ENCODE measurements at places on chromosomes 1 and 21. TPM values are rescaled to one million over a fixed set of nuclear protein-coding genes. Genes with fewer than 3 reads are reported as not detected.

GRCh38 chr1:158148468-158148867, 32.2 kb upstream of the CD1D start:
- no peaks in the 10 kb centered on the region for H3K27me3 ChIP-seq
- no peak overlapping the region for H3K4me3 ChIP-seq
- no peak for DNase-seq
- H3K4me1 ChIP-seq = peaks cover 15% of the 10 kb centered on the region
- H3K36me3 ChIP-seq = no peaks in the 10 kb centered on the region

DNA sequence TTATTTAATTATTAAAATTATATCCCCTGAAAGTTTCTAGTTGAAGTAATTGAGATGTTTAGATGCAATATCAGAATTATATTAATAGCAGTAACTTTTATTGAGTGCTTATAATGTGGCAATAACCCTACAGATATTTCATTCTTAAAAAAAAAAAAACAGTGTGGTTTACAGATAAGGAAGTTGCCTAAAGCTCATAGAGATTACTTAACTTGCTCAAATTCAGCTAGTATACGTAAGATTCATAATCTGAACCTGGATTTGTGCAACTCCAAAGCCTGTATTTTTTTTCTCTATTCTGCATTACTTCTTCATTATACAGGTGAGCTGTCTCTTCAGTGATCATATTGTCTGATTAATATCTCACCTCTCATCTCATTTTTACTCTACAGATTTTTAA, 156.0 kb upstream of the PTBP2 start:
- no peaks in the 10 kb centered on the region for H3K36me3 ChIP-seq
- no peak for DNase-seq
- H3K4me3 ChIP-seq = no peak overlapping the region

The OR2AK2 gene
- not detected for total RNA-seq

The RCSD1 gene
- 47.9 TPM for total RNA-seq

- no peak overlapping the region for H3K4me3 ChIP-seq
- no peaks in the 10 kb centered on the region for H3K27me3 ChIP-seq
- H3K4me1 ChIP-seq = peaks cover 10% of the 10 kb centered on the region
- no peak overlapping the region for H3K27ac ChIP-seq
- peaks cover 11% of the 10 kb centered on the region for H3K36me3 ChIP-seq
Measured at GRCh38 chr1:180973369-180973768, 49.3 kb downstream of the STX6 start.

DNA sequence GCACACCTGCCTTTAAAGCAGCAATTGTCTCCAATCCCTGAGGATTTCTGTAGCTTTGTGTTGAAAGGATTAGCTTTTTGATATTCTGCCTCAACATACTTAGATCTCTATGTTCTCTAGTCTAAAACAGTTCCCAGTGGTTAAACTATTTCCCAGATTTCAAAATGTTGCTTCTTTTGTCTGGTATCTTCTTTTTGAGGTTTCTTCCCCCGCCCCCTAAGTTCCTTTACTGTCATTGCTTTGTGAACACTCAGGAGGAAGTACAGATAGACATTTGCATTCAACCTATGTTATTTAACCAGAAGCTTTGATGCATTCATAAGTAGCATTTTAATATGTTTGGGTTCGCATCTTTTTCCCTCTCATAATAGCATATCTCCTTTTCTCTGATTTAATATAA, 33.5 kb downstream of the CYYR1 start:
- H3K4me1 ChIP-seq = no peaks in the 10 kb centered on the region
- DNase-seq = no peak
- H3K27ac ChIP-seq = no peak overlapping the region
- H3K36me3 ChIP-seq = no peaks in the 10 kb centered on the region
- no peaks in the 10 kb centered on the region for H3K27me3 ChIP-seq
- H3K4me3 ChIP-seq = no peak overlapping the region

DNA sequence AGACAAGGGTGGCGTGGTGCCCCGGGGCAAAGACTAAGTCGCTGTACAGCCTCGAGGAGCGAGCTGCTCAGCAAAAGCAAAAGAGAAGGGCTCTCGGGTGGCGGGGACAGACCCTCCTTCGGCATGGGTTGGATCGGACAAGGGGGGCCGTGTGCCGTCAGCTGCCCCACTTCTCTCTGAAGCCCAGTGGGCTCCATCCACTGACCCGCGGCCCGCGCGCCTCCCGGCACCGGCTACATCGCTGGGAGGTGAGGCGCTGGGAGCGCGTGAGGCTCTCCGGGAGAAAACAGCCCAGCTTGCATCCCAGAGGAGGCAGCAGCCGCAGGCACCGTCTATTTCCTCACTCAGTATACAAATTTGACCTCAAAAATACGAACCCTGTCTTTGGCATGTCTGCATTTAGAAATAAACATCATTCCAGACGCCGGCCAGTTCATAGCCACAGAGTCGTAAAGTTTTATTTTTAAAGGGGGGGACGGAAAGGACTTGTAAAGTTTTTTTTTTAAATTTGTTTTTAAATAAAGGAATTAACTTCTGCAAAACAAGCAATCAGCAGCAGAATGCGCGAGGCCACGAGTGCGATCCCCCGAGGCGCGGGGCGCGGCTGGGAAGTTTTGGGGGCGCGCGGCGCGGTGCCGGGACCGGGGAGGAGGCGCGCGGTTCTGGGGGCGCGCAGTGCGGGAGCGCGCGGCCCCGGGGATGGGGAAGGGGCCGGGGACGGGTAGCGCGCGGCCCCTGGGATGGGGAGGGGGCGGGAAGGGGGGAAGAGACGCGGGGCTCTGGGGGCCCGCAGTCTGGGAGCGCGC, 689 bp upstream of the GPR137B start:
- H3K4me1 ChIP-seq = peaks cover 26% of the 10 kb centered on the region
- no peak overlapping the region for H3K27ac ChIP-seq
- peak overlapping the region; percentile 49 for H3K4me3 ChIP-seq

DNA sequence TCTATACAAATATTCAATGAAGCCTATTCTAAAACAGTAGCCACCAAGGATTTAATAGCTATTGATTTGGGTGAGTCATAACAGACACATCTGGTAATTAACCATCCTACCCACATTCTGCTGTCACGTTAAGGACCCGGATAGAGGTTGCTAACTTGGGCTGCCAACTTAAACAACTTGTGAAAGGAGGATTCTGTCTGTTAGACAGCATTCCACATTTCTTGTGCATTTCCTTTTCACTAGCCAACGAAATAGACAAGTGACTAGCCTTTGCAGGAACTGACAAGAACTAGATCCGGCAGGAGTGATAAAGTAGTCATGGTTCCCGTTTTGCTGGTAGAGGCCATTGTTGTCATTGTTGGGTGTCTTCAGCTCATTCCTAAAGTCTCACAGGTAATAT, 9.5 kb downstream of the DSCAM start:
- H3K27me3 ChIP-seq = no peaks in the 10 kb centered on the region
- no peak overlapping the region for H3K27ac ChIP-seq
- no peaks in the 10 kb centered on the region for H3K36me3 ChIP-seq

DNA sequence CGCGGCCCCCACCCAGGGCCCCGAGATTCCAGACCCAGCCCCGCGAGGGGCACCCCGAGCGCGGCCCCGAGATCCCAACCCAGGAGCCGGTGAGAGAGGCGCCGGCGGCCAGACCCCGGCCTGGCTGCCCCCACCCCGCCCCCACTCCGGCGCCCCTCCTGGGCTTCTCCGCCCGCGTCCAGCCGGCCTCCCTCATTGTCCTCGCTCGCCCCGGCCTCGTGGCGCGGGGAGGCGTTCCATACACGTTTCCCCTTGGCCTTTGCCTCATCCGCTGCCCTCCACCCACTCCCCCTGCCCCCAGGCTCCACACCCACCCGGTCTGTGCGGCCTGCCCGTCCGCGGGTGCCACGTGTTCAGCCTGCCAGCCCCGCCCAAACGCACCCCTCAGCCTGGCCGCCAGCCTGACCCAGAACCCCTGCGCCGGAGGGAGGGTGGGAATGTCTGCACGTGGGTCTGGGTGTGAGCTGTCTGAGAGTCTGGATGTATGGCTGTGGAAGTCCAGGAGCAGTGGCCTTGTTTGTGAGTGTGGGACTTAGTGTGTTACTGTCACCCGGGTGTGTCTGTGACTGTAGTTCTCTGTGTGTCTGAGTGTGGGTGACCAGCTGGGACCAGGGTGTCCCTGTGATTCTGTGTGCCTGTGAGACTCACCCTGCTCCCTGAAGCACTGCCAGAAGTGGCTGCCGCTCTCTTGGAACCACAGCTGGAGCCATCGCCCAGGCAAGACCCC, 681 bp downstream of the B4GALT2 start:
- H3K27me3 ChIP-seq = no peaks in the 10 kb centered on the region
- peaks cover 37% of the 10 kb centered on the region for H3K4me1 ChIP-seq
- peak overlapping the region; percentile 43 for H3K27ac ChIP-seq
- H3K4me3 ChIP-seq = peak overlapping the region; percentile 49
- DNase-seq = peak; percentile 21

The DDAH1 gene
- not detected for total RNA-seq

The DMRTB1 gene
- not detected for total RNA-seq

Data from CD8-positive, alpha-beta memory T cell (primary cell).